Naive B cell (primary cell): ENCODE measurements at places on chromosomes 1 and 21.

GRCh38 chr1:23625929-23626535 is 65.6 kb upstream of the RPL11 start:
- DNase-seq: no peak

- DNase-seq: no peak
Observed at GRCh38 chr21:27301220-27301619, 334.3 kb upstream of the ADAMTS5 start.

- peak; percentile 39 for DNase-seq
Observed at GRCh38 chr1:16073490-16074119, at the start of gene FAM131C. Gene FAM131C, minus strand, starts transcription at chr1:16073651. Its CDS starts 209 bp downstream, at chr1:16073442.

DNA sequence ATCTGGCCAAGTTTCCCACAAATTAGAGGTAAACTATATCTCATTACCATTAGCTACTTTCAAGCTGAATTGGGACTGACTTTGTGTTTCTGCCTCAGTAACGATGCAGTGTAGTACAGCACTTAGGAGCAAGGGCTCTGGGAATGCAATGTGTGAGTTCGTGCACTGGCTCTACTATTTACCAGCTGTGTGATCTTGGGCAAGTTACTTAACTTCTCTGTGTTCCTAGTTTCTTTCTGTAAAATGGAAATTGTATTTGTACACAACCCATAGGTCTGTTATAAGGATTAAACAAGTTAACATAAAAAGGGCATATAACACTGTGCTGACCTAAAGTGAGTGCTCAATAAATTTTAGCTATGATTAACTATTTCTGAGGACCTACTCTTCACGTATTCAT is 65.0 kb upstream of the CSF1 start:
- DNase-seq: no peak

DNA sequence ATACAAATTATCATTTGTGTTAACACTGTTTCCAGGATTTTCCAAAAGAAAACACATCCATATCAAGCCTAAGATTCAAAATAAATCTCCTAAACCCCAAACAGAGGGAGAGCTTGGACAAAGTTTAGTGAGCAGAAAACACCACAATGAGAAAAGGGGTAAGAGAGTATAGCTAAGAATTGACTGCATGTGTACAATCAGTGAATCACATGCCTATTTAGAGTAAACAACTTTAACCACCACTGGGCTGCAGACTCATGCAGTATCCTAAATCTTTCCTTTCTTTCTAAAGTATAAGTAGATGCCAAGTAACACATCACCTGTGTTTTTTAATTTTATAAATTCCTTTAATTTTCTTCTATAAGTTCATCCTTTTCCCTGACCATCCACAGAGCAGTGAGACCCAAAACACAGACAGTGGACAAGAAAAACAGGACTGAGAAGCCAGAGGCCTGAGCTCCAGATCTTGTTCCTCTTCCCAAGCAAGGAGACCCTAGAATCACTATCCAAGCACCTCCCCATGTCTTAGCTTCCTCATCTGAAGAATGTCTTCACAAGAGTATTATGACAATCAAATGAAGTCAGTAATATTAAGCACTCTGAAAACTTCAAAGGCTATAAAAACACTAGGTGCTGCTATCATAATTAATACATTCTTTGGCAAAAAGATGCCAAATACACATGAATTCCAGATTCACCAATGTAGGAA is 93.1 kb downstream of the VAV3 start:
- no peak for DNase-seq

- no peak for DNase-seq
Observed at GRCh38 chr1:174160603-174161002, 1.3 kb downstream of the RABGAP1L start.

DNA sequence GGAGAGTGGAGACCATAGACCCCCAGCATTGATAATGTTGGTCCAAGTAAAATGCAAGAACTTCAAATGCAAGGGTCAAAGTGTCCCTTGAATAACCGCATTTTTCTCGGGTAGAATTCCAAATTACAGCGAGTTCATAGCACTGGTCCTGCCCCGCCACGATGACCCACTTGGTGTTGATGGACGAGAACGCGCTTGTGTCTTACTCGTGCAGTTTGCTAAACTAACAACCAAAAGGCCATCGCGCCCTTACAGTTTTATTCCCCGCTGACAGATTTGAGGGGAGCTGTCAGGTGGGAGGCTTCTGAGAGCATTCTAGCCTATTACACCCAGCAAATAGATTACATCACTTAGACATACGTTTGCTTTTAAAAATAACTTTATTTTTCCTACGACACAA is 17.3 kb upstream of the TSPEAR start:
- no peak for DNase-seq

DNA sequence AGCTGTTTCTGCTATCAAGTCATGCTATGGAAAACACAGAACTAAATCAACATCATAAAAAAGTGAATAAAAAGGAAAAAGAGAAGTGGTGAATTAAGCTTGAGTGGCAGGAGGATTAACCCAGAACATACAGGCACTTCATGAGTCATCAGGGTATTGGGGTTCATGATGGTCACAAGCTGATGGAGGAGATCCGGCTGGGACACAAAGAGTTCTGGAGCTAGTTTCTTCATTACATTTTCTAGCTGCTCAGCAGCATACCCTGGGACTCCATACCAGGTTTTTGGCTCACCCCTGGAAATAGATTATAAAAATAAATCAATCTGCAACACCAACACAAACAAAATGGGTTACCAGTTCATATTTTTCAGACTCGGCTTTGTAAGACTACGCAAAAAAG is 42.5 kb upstream of the SYT2 start:
- DNase-seq: no peak

- no peak for DNase-seq
Observed at GRCh38 chr1:12052008-12052573, 11.0 kb upstream of the TNFRSF8 start.

DNA sequence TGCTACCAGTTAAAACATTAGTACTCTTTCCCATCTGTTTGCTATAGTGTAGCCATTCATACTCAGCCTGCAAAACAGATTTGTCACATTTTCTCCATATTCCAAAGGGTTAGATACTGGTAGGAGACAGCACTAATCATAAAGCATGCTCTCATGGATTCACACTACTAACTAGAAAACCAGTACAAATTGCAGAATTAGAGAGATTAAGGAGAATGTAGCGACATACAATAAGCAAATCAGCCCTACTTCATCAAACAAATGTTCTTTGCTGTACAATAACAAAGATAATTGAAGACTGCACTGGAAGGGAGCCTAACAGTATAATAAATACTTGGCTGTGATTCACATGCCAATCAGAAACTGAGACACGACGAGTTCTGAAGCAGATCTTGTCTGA is 368.0 kb upstream of the PRMT6 start:
- DNase-seq: no peak

DNA sequence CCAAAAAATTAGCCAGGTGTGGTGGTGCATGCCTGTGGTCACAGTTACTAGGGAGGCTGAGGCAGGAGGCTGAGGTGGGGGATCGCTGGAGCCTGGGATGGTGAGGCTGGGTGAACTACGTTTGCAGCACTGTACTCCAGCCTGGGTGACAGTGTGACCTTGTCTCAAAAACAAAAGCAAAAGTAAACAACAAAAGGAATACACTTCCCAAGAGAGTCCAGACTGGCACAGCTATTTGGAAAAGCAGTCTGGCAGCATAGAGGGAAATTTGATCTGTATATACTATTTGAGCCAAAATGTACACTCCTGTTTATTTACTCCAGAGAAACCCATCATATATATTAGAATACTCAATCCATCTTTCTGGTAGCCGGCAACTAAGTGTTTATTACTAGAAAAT is 107.0 kb upstream of the HMCN1 start:
- no peak for DNase-seq

GRCh38 chr1:41915786-41916571 is 2.7 kb downstream of the HIVEP3 start:
- no peak for DNase-seq

DNA sequence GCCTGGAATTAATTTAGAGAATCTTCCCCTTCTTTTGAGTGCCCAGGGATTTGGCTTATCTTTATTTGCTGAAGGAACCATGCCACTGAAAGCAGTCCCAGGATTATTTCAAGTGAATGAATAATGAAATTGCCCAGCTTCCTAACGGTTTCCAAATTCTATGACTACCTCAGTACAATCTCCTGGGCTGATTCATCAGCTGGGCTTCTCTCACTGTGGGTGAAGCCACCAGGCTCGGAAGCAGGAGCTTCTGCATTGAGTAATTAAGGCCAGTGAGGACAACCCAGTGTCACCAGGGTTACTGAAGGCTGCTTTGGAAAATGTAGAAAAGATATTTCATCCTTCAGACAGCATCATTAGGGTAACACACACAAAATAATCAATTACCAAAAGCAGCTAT is 169.8 kb downstream of the DAB1 start:
- DNase-seq: no peak

- no peak for DNase-seq
Observed at GRCh38 chr1:234427950-234428646, 50.9 kb downstream of the TARBP1 start.

DNA sequence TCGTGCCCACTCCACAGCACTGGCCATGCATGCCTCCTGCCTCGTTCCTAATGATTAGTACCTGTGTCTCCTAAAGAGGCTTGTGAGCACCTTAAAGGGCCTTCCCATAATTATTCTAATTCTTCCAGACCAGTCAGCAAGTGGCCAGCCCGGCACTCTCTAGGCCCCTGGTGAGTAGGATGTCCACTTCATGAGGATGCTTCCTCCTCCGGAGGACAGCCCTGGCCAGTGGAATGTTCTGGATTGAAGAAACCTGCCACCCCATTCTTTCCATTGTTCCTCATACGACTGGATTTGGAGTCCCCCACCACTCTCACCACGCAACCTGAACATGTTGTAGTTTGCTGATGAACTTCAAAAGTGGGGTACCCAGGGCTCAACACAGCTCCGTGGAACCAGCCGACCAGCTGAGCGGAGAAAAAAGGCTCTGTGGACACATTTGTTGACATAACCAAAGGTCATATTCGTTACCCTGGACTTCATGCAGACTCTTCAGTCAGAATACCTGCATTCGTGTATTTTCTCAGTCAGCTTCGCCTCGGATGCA is 46.7 kb upstream of the LBR start:
- no peak for DNase-seq

- DNase-seq: no peak
Observed at GRCh38 chr1:165114889-165115285, 241.6 kb downstream of the LMX1A start.

GRCh38 chr1:116556289-116557006 is 14.4 kb downstream of the CD58 start:
- DNase-seq: peak; percentile 12

DNA sequence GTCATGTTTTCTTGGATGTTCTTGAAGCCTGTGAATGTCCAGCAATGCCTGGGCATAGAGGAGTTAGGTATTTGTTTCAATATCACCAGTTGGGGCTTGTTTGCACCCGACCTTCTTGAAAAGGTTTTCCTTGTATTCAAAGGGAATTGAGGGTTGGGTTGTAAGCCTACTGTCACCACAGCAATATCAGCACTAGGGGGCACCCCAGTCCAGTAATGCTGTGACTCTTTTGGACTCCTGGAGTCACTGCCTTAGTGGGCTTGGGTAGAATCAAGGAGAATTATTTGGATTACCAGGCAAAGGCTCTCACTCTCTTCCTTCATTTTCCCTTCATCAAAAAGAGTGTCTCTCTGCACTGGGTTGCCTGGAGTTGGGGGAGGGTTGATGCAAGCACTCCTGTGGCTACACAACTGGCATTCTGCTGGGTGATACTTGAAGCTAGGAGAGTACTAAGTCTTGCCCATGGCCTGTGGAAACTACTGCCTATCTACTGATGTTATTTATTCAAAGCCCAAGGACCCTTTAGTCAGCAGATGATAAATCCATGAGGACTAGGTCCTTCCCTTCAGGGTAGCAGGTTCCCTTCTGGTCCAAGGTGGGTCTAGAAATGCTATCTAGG is 34.5 kb downstream of the OR10R2 start:
- DNase-seq: peak; percentile 29

DNA sequence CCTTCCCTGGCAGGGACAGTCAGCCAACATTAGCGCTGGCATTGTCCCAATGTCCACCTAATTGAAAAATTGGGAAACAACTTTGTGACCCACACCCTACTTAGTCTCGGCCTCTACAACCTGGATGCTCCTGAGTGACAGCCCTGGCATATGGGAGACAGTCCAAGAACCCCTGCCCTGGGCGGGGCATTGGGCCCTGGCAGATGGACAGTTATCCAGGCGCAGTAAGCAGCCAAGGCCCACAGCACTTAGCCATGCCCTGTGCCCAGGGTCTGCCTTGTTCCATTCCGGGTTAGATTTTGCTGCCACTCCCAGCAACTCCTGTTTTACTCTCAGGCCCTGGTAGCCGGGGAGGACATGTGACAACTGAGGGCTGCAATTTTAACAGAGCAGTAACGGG is 50.3 kb downstream of the NFASC start:
- DNase-seq: no peak

DNA sequence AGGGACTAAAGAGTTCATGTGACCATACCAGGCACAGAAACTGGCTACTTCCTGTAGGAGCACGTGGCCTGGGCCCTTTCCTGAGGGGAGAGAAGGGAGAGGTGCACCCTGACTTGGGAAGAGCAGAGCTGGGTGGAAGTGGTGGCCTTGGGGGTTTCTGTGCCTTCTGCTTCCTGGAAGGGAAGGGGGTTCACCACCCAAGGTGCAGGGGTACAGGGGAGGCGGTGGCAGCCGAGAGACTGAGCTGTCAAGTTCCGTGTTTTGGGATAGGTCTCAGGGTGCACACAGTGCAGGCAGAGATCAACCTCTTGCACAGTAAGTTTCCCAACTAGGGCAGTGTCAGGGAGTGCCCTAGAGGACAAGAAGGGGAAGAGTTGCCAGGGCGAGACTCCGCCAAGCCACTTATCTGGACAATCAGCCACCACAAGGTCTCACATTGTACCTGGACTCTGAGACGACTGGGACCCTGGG is 10.1 kb downstream of the HECTD3 start:
- no peak for DNase-seq

- no peak for DNase-seq
Observed at GRCh38 chr1:220925707-220926106, 46.5 kb downstream of the HLX start.

GRCh38 chr1:155011437-155012025 is 8.9 kb downstream of the ZBTB7B start:
- no peak for DNase-seq

- no peak for DNase-seq
Observed at GRCh38 chr1:25760122-25760719, 39.8 kb upstream of the SELENON start.

- no peak for DNase-seq
Observed at GRCh38 chr1:233005703-233006102, 55.3 kb downstream of the NTPCR start.
